T-helper 17 cell (primary cell): ENCODE measurements at places on chromosomes 2 and 18.

DNA sequence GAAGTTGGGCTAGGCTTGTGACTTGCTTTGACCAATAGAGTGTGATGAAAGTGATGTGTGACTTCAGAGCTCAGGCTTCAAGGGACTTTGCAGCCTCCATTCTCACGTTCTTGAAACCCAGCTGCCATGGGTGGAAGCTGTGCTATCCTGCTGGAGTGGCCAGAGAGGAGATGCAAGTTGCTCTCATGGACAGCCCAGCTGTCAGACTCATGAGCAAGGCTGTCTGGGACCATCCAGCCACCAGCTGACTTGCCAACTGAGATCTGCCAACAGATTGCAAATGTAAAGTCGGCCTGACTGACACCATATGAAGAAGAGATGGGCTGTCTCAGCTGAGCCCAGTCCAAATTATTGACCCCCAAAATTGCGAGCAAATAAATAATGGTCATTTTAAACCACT is 226.4 kb upstream of the CXCR4 start:
- DNase-seq: no peak

GRCh38 chr2:86068136-86068588 is 37.5 kb downstream of the POLR1A start:
- no peak for DNase-seq

DNA sequence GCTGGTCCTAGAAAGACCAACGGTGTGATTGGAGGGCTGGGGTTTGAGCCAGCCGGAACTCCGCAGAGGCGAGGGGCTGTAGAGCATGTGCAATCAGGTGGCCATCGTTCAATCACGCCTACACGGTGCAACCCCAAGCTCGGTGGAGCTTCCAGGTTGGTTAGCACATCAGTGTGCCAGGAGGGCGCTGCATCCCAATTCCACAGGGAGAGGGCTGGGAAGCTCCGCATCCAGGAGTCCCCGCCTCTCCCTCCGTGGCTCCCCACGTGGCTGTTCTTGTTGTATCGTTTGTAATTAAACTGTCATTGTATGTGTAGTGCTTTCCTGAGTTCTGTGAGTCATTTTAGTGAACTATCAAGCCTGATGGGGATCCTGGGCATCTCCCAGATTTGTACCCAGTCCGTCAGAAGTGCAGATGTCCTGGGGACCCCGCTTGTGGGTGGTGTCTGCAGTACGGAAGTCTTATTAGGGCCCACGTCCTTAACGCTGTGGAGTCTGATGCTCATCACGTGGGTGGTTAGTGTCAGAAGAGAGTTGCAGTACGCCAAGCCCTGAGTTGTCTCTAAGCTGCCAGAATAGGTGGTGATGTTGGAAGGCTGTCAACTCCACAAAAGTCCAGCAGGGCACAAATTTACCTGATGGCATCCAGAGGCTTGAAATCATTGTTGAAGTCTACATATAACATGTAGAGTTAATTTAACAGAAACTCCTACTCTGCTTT is 20.6 kb upstream of the AMMECR1L start:
- no peak for DNase-seq

- DNase-seq: no peak
Observed at GRCh38 chr2:160377204-160377995, 116.2 kb downstream of the RBMS1 start.

- DNase-seq: no peak
Observed at GRCh38 chr2:195368249-195369217, 288.5 kb upstream of the SLC39A10 start.

- DNase-seq: no peak
Observed at GRCh38 chr2:72330652-72331051, 183.0 kb upstream of the CYP26B1 start.

DNA sequence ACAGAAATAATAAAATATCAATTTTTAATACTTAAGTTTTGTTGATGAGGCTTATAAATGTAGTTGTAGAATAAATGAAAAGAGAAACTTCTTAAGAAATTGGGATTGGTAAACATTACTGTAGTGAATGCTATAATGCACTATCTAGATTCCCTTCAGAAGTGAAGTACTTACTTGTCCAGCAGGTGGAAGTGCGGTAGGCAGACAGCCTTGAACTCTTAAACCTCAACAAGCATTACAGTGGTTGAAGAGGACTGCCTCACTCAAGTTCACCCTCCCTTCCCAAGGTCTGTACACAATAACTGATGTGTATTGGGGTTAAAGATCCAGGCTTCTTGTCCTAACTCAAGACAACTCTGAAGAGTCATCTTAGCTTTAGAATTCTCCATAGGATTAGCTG is 931.0 kb upstream of the LRRTM1 start:
- DNase-seq: no peak

- DNase-seq: no peak
Observed at GRCh38 chr2:58428096-58429013, 187.2 kb upstream of the FANCL start.

DNA sequence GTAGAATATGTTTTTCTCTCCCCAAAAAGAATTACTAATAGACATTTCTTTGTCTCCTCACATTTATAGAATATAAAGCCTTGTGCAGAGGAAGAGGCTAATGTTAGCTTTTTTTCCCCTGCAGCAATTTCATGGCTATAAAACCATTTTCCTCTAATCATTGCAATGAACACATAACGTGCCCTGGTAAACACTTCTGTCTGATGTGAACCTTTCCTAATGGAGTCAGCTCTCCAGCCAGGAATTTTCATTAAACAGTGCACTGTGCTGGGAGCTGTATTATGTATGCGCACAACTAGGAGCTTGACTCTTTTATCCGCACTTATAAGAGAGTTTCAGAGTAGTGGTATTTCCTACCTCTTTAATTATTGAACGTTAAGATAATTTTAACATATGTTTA is 63.9 kb upstream of the SPATS2L start:
- DNase-seq: no peak

- no peak for DNase-seq
Observed at GRCh38 chr2:200040831-200041230, 85.4 kb downstream of the MAIP1 start.

DNA sequence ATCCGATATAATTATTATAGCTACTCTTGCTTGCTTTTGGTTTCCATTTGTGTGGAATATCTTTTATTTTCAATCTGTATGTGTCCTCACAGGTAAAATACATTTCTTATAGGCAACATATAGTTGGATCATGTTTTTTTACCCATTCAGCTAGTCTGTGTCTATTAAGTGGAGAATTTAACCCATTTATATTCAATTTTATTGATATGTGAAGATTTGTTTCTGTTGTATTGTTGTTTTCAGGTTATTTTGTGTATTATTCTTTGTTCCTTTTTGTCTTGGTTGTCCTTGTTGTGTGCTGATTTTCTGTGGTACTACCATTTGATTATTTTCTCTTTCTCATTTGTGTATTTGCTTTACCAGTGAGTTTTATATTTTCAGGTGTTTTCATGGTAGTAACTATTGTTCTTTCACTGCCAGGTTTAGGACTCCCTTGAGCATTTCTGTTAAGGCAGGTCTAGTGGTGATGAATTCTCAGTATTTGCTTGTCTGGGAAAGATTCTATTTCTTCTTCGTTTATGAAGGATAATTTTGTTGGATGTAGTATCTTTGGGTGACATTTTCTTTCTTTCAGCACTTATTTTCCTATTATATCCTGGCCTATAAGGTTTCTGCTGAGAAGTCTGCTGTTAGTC is 95.4 kb downstream of the ANKRD12 start:
- no peak for DNase-seq
